Jurkat, Clone E6-1 (cell line): ENCODE measurements at places on chromosomes 6 and 20.
A peak's percentile ranks its signal among the peaks of the same experiment; 100 is the strongest.

GRCh38 chr6:15339081-15339480, 93.2 kb downstream of the JARID2 start:
- DNase-seq = no peak

GRCh38 chr20:36491901-36492617, 49.3 kb upstream of the MYL9 start:
- DNase-seq = peak; percentile 71

GRCh38 chr6:134000443-134000842, 47.4 kb downstream of the TBPL1 start:
- DNase-seq = no peak

DNA sequence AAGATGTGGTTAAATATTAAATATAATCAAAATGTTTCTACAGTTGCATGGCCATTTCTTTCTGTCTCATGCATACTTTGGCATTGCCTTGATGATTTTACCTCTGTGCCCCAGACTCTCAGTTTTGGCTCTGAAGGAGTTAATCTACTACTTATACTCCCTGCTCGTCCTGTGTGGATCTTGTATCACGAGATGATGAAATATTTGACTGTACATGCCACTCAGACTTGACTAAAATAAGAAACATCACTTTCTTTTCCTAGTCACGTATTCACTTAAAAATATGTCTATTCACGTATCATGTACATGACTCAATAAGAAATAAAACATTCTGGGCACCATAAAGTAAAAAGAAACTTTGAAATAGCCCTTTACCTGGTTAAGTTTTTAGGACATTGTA, 397.7 kb downstream of the RFPL4B start:
- DNase-seq = no peak

DNA sequence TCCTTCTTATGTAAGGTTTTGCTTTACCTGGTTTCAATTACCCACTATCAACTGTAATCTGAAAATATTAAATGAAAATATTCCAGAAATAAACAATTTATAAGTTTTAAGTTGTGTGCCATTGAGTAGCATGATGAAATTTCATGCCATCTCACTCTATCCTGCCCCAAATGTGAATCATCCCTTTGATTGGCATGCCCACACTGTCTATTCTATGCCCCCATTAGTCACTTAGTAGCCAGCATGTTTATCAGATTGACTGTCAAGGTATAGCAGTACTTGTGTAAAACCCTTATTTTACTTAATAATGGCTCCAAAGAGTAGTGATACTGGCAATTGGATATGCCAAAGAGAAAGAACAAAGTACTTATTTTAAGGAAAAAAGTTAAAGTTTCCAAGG, 403.8 kb downstream of the ADGRB3 start:
- no peak for DNase-seq

DNA sequence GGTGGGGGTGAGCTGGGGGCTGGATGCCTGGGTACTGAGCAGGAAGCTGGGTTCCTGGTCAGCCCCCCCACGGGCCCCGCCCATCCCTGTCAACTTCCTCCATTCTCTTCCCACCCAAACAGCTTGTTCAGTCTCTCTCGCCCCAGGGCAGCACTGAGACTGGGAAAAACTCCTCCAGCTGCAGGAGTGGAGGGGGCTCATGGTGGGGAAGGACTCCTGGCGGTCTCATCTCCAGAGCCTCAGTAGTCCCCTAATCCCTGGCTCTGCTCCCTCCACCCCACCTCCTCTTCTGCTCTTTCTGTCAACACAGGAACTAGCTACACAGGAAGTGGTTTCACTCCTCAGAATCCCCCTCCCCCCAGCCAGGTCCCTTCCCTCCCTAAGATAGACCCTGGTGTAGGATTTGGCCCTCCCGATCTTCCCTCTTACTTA, at the start of gene GPSM3:
Gene GPSM3, minus strand, starts transcription at position 36 of the 432 bp plus-strand sequence. CDS start 130 bp downstream, outside the sequence.
- DNase-seq = peak; percentile 87

- DNase-seq = no peak
Measured at GRCh38 chr6:105678516-105678915, 275.6 kb upstream of the PREP start.

- DNase-seq = no peak
Measured at GRCh38 chr6:151948002-151948743, 140.7 kb downstream of the ESR1 start.

DNA sequence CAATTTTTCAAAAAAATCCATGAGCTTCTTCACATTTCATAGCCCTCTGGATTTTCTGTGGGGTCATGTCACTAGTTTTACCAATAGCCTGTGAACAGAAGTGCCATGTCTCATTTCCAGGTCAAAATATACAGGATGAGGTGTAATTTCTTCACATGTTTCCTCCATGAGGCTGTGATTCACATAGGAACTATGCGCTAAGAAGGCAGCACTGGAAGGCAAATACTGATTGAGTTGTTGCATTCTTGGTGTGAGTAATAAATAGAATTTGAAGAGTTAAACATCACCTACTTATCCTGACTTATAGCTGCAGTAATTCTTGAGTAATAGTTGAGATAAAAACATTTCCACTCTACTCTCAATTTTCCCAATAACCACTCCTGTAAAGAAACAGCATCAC, 442.3 kb downstream of the HAO1 start:
- no peak for DNase-seq

DNA sequence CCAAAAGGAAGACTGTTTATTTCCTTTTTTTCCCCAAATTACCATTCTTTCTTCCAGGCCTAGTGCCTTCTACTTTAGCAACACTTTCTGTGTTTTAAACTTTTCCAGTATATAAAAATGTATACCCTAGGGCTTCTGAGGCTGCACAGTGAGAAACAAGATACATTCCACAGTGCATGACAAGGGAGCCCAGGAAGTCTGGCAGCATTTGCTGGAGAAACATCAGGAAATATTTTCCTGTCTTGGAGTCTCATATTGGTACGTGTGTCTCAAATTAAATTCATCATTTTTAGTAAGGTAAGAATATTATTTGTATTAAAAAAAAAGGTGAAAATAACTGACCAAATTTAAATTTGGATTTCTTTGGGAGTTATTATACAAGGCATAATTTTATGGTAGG, 662.6 kb downstream of the RFPL4B start:
- DNase-seq = no peak

DNA sequence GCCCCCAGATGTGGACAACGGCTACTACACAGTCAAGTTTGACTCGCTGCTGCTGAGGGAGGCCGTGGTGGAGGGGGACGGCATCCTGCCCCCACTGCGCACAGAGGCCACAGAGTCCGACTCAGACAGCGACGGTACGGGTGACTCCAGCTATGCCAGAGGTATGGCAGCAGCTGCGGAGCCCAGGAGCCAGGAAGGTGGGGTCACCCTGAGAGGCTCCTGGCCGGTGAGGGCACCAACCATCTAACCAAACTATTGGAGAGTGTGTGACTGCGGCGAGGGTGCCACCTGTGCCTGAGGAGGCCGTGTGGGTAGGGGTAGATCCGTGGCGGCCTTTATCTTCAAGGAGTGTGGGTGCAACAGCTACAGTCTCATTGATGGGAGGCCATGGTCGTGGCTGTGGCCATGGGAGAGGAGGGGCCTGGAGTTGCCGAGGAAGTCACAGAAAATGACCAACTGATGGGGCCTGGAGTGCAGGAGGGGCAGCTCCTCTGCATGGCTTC, 2.8 kb upstream of the LIME1 start:
- DNase-seq = no peak

GRCh38 chr20:62202083-62202395, 18.0 kb downstream of the HRH3 start:
- DNase-seq = no peak

GRCh38 chr6:22095836-22096235, 201.0 kb downstream of the PRL start:
- DNase-seq = no peak

DNA sequence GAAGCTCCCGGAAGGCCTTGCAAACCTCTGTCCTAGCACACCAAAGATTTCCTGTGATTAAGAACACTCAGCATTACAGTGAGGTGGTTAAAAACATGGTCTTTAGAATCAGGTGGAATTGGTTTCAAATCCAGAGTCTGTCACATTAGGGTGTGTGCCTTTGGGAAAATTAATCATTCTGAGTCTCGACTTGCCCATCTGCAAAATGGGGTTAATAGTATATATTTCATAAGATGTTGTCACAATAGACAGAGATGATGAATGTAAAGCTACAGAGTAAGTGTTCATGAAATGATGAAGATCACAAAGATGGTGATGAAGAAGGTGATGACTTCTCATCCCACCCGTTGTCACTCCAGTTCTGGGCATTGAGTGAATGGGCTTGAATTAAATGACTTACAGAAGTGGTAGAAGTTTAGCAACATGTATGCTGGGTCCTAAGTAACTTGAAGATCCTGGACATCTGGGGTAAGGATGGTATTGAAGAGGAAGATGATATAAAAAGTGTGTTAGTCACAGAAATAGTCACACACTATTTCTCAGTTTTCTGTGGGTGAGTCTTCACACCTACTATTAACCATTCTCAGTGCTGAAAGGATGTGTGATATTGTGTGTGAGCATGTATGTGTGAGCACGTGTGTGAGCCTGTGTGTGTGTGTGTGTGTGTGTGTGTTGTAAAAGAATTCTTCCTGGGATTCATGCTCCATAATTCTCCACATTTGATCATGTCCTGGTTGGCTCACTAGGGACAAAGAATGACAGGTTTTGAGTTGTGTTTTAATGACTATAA, 28.0 kb upstream of the NEDD9 start:
- DNase-seq = no peak

DNA sequence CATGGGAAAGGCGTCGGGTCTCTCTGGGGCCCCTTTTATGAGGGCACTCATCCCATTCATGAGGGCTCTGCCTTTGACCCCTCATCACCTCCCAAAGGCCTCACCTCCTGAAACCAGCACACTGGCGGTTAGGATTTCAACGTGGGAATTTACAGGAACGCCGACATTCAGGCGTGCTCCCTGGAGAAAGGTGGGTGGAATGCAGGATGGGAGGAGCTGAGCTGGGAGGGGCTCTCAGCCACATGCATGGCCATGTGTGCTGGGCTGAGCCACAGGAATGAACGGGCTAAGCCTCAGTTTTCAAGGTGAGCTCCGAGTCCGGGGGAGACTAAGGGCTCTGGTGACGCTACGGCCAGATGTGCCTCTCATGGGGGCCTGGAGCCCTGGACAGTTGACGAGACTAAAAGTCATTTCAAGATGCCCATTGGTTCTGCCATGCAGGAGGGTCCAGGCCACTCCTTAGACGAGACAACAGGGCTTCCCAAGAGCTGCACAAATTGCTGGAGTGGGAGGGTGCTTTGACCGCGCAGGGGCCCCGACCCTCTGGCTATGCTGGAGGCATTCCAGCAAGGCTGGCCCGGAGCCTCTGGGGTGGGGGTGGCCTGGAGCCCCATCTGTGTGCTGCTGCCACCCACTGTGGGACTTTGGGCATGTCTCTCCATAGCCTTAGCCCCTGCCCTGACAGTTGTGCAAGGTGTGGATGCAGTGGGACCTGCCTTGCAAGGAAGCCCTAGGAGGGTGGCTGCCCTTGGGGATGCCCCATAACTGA, 3.8 kb upstream of the ARFGAP1 start:
- DNase-seq = no peak

- DNase-seq = no peak
Measured at GRCh38 chr6:45253453-45253852, 74.7 kb upstream of the RUNX2 start.

DNA sequence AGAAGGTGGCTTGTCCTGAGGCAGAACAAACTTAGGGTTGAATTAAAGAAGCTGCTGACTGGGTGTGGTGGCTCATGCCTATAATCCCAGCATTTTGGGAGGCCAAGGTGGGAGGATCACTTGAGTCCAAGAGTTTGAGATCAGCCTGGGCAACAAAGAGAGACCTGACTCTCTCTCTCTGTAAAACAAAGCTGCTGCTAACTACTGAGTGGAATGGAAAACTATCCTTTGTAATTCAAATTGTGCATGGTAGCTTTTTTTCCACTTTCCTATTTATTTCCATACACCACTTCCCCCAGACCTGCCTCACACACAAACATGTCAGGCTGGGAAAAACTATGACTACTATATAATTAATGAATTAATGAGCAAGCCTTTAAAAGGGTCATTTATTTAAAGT, 437.1 kb downstream of the CDC5L start:
- no peak for DNase-seq

DNA sequence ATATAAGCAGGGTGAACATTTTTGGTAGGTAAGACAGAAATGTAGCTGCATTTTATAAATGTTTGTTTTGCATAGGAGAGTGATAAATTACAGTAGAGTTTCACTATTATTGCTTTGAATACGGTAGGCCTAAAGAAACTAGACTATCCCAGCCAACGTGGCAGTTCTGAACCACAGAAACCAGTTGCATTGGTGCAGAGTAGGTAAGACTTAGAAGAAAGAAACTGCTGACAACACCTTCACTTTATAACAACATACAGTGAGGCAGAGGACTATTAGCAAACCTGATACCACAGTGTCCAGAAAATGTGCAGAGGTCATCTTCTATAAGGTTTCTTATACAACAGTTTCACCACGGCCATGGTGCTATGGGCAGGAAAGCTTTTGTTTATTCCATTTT, 566.1 kb downstream of the KIF16B start:
- no peak for DNase-seq

DNA sequence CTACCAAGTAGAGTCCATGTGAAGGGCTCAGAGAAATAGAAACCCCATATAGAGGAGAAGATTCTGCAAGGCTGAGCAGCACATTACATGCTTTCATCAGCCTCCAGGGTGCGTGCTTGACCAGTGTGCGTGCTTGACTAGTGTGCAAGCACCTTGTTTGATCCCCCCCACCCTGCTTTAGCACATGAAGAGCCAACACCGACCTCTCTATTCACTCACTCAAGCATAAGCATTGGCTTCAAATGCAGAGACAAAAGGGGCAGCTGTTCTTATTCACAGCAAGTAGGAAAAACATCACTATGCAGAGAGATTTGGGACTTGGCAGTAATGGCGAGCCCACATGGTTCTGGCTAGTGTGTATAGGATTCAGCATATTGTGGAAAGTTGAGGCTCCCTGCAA, 278.7 kb upstream of the RNF217 start:
- no peak for DNase-seq

GRCh38 chr6:23308166-23308565, 738.8 kb downstream of the HDGFL1 start:
- DNase-seq = no peak

DNA sequence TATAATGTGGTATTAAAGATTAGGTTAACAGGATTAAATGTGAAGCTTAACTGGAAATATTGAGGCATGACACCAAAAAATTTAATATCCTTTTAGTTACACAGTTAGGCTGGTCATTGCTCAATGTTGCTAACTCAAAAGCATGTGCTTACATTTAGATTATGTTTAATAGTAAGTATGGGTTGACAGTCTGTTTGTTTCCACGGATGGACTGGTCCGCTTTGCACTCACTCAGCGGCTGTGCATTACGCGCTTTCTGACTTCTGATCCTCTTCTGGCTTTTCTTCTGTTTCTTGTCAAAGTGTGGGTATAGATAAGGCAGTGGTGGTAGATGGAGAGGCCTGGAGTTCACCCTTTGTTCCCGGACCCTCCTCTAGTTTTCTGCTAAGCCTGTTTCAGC, 174.9 kb downstream of the RIMS1 start:
- no peak for DNase-seq
